Fibroblast of skin of right quadriceps (primary cell): ENCODE measurements at places on chromosomes 1 and 21.

DNA sequence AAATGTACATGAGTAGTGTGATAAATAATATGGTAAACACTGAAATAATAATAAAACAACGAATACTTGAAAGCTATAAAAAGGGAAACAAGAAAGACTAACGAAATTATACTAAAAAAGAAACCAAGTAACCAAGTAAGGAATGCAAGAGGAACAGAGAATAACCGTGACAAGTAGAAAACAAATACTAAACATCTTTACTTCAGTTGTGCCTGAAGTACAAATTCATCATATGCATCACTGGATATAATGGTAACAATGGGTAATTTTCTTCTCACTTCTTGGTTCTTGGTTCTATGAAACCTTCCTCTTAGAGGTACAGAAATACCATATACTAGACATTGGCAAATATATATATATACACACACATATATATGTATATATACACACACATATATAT is 1093.6 kb upstream of the B3GALT2 start:
- no peak for DNase-seq

DNA sequence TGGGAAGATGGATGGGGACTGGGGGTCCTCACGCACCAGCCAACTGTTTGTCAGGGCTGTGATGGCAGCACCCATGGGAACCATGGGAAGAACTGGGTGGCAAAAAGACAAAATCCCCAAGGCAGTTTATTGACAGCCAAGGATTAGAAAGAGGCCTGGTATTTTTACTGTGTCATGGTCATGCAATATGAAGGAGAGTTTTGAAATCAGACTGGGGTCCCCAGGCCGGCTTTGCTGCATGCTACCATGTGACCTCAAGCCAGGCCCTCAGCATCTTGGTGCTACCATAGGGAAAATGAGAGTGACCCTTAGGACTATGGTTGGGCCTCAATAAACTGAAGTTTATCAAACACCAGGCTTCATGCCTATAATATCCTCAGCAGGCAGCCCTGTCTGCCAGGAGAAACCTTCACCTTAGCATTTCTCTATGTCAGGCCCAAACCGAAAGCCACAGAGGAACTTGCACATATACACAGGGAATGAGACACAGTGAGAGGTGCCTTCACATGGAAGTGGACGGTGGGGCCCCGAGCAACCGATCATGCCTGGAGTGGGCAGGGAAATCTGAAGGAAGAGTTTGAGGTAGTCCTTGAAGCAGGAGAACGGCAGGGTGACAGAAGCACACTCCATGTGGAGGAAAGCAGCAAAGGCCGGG is 203.2 kb downstream of the HIVEP3 start:
- no peak for DNase-seq

DNA sequence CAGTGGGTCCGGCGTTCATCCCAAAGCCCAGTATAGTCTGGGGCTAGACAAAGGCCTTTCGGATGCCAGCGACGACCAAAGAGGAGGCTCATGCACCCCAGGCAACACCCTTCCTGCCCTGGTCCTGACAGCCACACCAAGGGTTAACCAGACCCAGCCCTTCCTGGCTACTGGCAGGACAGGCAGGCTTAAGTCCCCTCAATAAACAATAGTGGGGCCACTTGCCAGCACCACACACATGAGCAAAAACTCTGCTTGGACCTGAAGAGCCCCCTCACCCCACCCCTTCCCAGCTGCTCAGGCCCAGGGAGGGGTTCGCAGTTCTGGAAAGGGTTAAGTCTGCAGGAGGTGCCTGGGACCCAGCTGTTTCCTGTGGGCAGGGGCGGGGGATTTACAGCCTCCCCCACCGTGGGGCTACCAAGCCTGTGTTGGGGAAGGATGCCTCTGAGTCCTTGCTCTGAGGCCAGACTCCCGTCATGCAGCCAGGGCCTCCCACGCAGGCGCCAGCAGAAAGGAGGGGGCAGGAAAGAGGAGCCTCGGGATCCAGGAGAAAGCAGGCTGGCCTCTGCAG is 18.2 kb downstream of the PHLDA3 start:
- peak; percentile 80 for DNase-seq

DNA sequence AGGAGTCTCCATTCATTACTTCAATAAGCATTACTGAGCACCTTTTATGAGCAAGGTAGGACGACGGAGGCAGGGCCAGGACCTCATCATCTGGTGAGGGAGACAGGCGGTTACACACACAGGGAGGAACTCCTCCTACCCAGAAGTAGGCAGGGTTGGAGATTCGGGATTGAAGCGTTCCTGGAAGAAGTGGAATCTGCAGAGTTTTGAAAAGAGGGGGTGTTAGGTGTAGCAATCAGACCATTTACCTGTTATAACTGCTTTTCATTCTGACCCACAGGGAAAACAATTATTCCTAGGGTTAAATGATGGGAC is 392.4 kb downstream of the DISC1 start:
- no peak for DNase-seq

- peak; percentile 66 for DNase-seq
Measured at GRCh38 chr1:185170291-185170848, 13.4 kb downstream of the SWT1 start.

GRCh38 chr1:238465449-238465848 is 574.7 kb upstream of the ZP4 start:
- peak; percentile 66 for DNase-seq
